ENCODE measurements at places on chromosomes 1 and 21. TPM values are rescaled to one million over a fixed set of nuclear protein-coding genes. Genes with fewer than 3 reads are reported as not detected.

The CNKSR1 gene
- 14.5 TPM for polyA plus RNA-seq

DNA sequence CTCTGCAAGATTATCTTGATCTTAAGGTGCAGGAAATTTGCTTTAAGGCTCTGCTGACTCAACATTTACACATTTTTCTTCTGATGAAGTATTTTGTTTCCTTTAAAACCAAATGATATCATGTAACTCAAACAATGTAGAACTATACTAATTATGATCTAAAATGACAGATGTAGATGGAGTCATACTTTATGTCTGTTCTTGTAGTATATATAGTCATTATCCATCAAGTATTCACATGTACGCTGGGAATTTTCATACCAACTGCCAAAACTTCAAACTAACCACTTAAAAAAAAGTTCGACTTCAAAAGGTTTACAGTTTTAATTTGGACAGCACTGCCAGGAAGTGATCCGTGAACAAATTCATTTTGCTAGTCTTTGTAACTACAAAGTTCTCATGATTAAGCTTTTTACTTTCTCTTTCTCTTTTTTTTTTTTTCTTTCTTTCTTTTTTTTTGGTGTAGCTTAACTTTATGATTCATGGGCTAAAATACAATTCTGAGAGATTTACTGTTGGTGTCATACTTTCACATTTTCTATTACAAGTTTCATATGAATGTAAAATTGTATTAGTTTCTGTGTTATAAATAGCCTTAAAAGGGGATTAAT lies 509.0 kb upstream of the CXADR start:
- no peak for DNase-seq

GRCh38 chr21:28111151-28111619 lies 881.5 kb downstream of the LTN1 start:
- DNase-seq = peak; percentile 84

DNA sequence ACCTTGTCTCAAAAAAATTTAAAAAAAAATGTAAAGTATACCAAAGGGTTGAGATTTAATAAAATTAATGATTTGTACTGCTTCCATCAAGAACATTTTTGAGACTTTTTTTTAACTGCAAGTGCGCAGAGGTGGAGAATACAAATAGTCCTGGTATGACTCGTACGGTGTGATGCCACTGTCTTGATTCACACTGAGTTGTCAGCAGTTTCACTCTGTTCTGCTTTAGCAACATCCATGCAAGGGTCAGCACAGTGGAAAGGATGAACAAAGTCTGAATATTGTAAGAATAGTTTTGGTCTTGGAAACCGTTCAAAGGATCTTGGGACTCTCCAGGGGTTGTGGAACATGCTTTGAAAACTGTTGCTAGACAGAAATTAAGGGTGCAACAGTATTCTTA lies 40.2 kb downstream of the EXO1 start:
- DNase-seq = no peak

Data from renal cortex interstitium (tissue), 15 donors.